ENCODE measurements at places on chromosomes 1 and 21. TPM values are rescaled to one million over a fixed set of nuclear protein-coding genes. Genes with fewer than 3 reads are reported as not detected.

SUSD4 gene
- total RNA-seq: 0.47 TPM

SPATA45 gene
- not detected for total RNA-seq

CBS gene
- total RNA-seq: 16.2 TPM

CELSR2 gene
- 16.9 TPM for total RNA-seq

GNAT2 gene
- total RNA-seq: not detected

CFHR5 gene
- not detected for total RNA-seq

TCEANC2 gene
- total RNA-seq: 2.3 TPM

ENTREP3 gene
- 18.4 TPM for total RNA-seq

MAN1C1 gene
- 1.1 TPM for total RNA-seq

TMEM52 gene
- total RNA-seq: 0.70 TPM

GRIK3 gene
- total RNA-seq: not detected

PHGDH gene
- total RNA-seq: 311 TPM

ZFYVE9 gene
- 39.7 TPM for total RNA-seq

C1QB gene
- not detected for total RNA-seq

SPATA21 gene
- not detected for total RNA-seq

TMEM125 gene
- total RNA-seq: 3.0 TPM

PCP4L1 gene
- total RNA-seq: not detected

PBX1 gene
- 0.86 TPM for total RNA-seq

C1orf105 gene
- not detected for total RNA-seq

DMRTB1 gene
- total RNA-seq: not detected

TCHH gene
- total RNA-seq: 0.04 TPM

AGL gene
- 7.4 TPM for total RNA-seq

CYP2J2 gene
- total RNA-seq: 2.4 TPM

PRDM16 gene
- total RNA-seq: not detected

NTRK1 gene
- under 0.01 TPM for total RNA-seq

E2F2 gene
- 0.08 TPM for total RNA-seq

OVAAL gene
- not detected for total RNA-seq

TSPAN1 gene
- total RNA-seq: 31.9 TPM

FCER1A gene
- not detected for total RNA-seq

SLAMF7 gene
- total RNA-seq: 0.19 TPM

TRNP1 gene
- total RNA-seq: 94.1 TPM

ZMYND12 gene
- 0.70 TPM for total RNA-seq

PAPPA2 gene
- 0.46 TPM for total RNA-seq

KIRREL1 gene
- 128 TPM for total RNA-seq

KRTAP13-3 gene
- total RNA-seq: not detected

CRYAA gene
- not detected for total RNA-seq

DTL gene
- total RNA-seq: 15.3 TPM

SPRR2F gene
- total RNA-seq: not detected

SHE gene
- not detected for total RNA-seq

STUM gene
- total RNA-seq: not detected

UBE2G2 gene
- 46.1 TPM for total RNA-seq

SORT1 gene
- 0.80 TPM for total RNA-seq

CGN gene
- 0.19 TPM for total RNA-seq

LEFTY2 gene
- total RNA-seq: not detected

C1orf87 gene
- 0.94 TPM for total RNA-seq

RAP1GAP gene
- 0.23 TPM for total RNA-seq

ZC3H12A gene
- 67.5 TPM for total RNA-seq

LENEP gene
- not detected for total RNA-seq

PTGFRN gene
- total RNA-seq: 121 TPM

REN gene
- not detected for total RNA-seq

RUNX3 gene
- 0.15 TPM for total RNA-seq

MIGA1 gene
- total RNA-seq: 6.2 TPM

PAQR6 gene
- 0.30 TPM for total RNA-seq

OR2L2 gene
- total RNA-seq: not detected

GRHL3 gene
- total RNA-seq: 3.0 TPM
